ENCODE measurements at places on chromosomes 4 and X.

DNA sequence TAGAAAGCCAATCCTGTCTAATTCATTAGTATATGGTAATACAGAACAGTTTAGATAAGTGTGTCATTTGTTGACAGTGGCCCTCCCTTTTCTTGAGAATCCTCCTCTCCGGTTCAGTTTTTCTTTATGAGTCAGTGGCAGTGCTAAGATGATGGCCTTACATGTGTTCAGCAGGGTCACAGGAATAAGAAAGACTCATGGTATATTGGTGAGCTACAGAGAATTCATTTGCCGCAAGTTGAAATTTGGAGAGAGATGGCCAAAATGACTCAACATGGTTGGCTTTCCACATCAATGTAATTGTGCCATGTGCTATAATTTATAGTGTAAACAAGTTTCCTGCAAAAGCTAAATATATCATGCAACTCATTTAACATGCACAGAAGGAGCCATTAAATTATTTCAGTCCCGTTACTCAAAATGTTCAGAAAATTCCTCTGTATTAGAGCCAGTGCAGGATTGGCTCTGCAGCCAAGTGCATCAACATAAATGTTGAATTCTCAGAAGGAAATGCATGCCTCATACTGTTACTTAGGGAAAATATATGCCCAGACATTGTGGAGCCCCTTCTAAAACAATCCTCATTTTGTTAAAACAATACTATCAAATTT, 374.3 kb downstream of the AFF2 start:
- DNase-seq: no peak

DNA sequence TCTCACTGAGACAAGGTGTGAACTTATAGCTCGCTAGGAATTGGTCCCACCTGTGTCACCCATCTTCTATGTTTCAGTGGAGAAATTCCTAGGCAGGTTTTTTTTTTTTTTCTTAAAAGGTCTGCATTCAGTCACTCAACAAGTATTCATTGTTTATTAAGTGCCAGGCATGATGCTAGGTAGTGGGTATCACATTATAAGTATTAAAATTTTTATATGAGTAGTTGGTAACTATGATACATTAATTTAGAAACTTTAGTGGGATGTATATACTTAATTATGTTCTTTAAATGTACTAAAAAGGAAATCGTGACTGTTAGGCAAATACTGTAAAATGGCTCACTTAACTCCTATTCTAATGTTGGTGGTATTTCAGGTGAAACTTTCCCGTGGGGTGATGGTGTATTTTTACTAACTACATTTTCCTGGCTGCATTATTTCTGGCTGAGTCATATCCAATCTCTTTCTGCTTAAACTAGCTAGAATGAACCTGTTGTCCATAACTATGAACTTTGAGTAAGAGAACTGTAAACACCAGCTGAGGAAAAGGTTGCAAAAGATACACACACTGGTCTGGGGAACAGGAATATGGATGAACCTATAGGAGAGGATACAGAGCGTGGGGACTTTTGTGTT, 49.3 kb upstream of the MED14 start:
- no peak for DNase-seq

- DNase-seq: no peak
These were observed 63.6 kb downstream of the DCX start for GRCh38 chrX:111348429-111348828.

DNA sequence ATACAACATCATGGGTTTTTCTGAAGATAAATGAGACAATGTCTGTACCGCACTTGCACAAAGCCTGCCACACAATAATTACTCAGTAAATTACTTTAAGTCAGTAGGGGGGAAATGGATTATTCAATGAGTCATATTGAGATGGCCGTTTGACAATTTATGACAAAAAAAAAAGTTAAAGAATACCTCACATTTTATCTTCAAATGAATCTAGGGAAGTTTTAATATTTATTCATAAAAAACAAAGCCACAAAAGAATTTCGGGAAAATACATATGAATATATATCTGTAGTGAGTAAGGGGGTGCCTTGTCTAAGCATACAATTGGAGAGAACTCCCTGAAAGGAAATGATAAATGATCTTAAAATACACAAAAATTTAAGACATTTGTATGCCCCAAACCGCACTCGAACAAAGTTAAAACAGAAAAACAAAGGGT, 197.0 kb upstream of the SLC7A11 start:
- DNase-seq: no peak

DNA sequence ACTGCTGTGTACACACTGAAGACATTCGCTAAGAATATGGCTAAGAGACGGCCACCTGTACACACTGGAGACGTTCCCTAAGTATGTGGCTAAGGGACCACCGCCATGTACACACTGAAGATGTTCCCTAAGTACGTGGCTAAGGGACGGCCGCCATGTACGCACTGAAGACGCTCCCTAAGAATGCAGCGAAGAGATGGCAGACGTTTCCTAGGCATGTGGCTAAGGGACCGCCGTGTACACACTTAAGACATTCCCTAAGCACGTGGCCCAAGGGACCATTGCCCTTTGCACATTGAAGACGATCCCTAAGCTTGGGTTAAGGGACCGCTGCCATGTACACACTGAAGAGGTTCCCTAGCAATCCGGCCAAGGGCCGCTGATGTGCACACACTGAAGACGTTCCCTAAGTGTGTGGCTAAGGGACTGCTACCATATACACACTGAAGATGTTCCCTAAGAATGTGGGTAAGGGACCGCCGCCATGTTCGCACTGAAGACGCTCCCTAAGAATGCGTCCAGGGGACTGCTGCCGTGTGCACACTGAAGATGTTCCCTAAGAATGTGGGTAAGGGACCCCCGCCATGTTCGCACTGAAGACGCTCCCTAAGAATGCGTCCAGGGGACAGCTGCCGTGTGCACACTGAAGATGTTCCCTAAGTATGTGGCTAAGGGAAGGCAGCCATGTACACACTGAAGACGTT, 36.7 kb downstream of the DHRSX start:
- no peak for DNase-seq

DNA sequence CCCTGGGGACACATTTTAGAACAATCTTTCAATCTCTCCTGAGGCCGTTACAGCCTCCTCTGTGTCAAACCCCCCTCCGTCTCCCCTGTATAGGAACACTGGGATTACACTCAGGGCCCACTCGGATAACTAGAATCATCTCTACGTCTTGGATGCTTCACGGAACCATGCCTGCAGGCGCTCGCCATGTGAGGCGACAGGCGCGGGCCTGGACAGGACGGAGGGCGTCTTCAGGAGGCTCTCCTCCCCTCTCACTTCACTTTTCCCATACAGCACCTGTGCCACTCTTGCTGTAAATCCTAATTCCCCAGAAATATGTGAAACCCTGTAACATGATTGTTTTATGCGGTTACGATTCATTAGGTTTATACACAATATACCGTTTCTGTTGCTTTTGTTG, 4.0 kb upstream of the IDUA start:
- no peak for DNase-seq

- no peak for DNase-seq
These were observed 24.7 kb downstream of the SORCS2 start for GRCh38 chr4:7217039-7217438.

DNA sequence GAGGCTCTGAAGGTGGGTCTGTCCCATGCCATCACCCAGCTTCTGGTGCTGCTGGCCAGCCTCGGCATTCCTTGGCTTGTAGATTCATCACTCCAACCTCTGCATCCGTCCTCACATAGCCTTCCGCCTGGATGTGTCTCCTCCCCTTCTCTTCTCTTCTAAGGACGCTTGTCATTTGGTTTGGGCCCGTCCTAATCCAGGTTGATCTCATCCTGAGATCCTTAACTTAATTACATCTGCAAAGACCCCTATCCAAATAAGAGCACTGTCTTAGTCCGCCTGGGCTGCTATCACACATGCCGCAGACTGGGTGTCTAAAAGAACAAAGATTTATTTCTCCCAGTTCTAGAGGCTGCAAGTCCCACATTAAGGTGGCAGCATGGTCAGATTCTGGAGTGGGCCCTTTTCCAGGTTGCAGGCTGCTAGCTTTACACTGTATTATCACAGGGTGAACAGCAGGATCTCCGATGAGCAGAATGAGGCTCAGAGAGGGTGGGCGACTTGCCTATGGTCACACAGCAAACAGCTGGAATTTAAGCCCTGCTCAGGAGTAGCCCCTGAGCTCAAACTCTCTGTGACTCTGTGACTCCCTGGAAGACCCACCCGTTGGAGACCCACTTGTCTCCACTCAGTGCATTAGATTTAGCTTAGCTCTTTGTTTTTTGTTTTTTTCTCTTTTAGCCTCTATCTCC, 113.1 kb downstream of the STK32B start:
- DNase-seq: no peak

DNA sequence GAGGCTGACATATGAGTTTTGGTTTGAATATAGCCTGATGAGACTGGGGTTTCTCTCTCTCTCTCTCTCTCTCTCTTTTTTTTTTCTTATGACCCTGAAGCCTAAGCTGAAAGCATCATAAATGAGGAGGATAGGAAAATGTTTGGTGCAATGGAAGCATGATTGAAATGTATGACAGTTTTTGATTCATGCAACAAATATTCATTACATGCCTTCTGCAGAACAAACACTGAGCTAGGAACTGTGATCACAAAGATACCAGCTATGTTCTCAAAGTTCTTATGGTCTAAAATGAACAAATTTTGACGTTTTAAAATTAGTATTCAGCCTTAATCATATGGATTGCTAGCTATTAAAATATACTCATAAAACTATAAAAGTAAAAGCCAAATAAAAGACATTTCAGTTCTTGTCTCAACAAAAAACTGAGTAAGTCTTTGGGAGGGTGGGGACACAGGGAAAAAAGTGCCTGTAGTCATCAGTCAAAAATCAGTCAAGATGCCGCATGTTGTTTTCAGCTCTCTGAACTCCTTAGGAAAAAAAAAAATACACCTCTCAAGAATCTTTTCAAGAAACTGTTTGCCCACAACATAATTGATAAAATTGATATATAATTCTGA, 57.2 kb downstream of the NKX6-1 start:
- DNase-seq: no peak

DNA sequence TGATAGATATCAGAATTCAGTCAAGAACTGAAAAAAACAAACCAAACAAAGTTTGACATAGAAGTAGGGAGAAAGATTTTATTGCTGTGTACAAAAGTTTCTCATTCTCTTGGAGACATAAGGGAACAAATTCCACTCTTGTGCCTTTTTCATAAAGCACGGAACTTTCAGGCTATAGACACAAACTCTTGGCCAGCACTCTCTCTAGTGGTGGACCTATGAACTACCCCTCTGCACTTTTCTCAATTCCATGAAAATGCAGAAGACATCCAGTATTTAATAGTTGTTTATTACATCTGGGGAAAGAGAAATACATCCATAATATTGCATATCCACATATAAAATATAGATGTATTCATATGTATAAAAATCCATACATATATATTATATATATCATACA, 291.6 kb upstream of the HS3ST1 start:
- DNase-seq: no peak
